ENCODE measurements at places on chromosomes 5 and 9. TPM values are rescaled to one million over a fixed set of nuclear protein-coding genes. Genes with fewer than 3 reads are reported as not detected.

Gene MTX3
- 18.9 TPM for total RNA-seq

GRCh38 chr9:136204838-136205706 lies at the start of gene LHX3:
TSS of gene LHX3 (minus strand) at chr9:136205128. CDS start at chr9:136205012, 116 bp downstream.
- DNase-seq, result peak; percentile 98

- no peak for DNase-seq
Measured at GRCh38 chr5:58358501-58359178, 101.2 kb downstream of the PLK2 start.

DNA sequence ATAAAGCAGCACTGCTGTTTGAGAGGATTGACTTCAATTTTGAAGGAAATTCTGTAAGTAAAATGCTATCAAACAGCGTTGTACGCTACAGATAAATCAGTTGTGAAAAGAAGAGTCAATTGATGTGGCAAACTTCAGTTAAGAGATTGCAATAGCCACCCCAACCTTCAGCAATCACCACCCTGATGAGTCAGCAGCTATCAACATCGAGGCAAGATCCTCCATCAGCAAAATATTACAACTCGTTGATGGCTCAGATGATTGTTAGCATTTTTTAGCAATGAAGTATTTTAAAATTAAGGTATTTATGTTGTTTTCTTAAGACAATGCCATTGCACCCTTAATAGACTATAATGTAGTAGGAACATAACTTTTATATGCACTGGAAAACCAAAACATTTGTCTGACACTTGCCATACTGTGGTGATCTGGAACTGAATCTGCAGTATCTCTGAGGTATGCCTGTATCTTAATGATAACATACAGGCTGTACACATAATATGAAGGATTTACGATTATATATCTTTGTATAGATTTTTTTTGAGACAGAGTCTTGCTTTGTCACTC lies 47.5 kb downstream of the VPS13A start:
- no peak for DNase-seq

- DNase-seq, result no peak
Measured at GRCh38 chr5:14954616-14955343, 83.2 kb upstream of the ANKH start.

GRCh38 chr9:121399883-121400607 lies 30.0 kb upstream of the STOM start:
- DNase-seq, result peak; percentile 50

Gene ROPN1L
- 0.59 TPM for total RNA-seq

DNA sequence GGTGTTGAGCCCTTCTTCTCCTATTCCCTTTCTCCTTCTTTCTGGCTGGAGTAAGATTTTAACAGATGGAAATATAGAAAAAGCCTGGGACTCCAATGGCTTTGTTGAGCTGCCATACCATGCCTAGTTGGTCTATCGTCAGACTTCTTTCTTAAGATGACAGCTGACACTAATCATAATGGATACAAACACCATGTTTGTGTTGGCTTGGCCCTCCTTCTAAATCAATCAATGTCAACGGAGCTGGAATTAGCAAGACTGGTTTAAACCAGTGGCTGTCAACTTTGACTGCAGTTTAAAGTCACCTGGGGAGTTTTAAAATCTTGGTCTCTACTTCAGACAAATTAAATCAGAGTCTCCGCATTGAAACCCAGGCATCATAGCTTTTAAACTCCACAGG lies 264.5 kb upstream of the PRR16 start:
- no peak for DNase-seq

GRCh38 chr9:90559075-90560073 lies 83.2 kb downstream of the DIRAS2 start:
- DNase-seq, result no peak

GRCh38 chr9:75451045-75451444 lies 362.7 kb downstream of the OSTF1 start:
- DNase-seq, result no peak

All from osteoblast (primary cell).